ENCODE measurements at places on chromosomes 4 and X. TPM values are rescaled to one million over a fixed set of nuclear protein-coding genes. Genes with fewer than 3 reads are reported as not detected.

- DNase-seq: no peak
- H3K4me1 ChIP-seq: peaks cover 10% of the 10 kb centered on the region
- no peaks in the 10 kb centered on the region for H3K27me3 ChIP-seq
- peak overlapping the region; percentile 32 for H3K27ac ChIP-seq
- peaks cover 20% of the 10 kb centered on the region for H3K36me3 ChIP-seq
Observed at GRCh38 chr4:184688447-184688846, 38.9 kb downstream of the PRIMPOL start.

GRCh38 chrX:74911494-74911893, 13.8 kb downstream of the NEXMIF start:
- no peak for DNase-seq
- H3K36me3 ChIP-seq: no peaks in the 10 kb centered on the region
- H3K27me3 ChIP-seq: no peaks in the 10 kb centered on the region
- H3K27ac ChIP-seq: no peak overlapping the region
- no peak overlapping the region for H3K4me3 ChIP-seq

RIPPLY1 gene
- not detected for total RNA-seq

DNA sequence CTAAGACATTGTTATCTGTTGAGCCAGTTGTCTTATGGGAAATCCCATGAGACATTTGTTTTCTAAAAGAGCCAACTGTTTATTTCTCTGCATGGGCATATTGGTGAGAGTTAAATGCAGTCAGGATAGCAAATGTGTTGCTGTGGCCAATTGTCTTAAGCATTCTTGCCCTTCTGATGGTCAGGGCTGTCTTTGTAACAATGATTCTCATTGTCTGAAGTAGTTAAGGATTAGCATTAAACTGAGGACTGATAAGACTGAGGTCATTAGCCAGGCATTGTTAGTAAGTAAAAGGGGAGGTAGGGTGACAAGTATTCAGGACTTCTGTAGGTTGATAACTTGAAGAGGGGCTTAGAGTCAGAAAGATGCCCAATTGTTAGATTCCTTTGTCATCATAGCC, 11.2 kb upstream of the MORF4L2 start:
- DNase-seq: no peak
- no peak overlapping the region for H3K27ac ChIP-seq
- no peaks in the 10 kb centered on the region for H3K27me3 ChIP-seq
- no peaks in the 10 kb centered on the region for H3K4me1 ChIP-seq
